ENCODE measurements at places on chromosomes 16 and 17.

GRCh38 chr17:49108318-49108717 is 24.3 kb upstream of the B4GALNT2 start:
- DNase-seq, result no peak

DNA sequence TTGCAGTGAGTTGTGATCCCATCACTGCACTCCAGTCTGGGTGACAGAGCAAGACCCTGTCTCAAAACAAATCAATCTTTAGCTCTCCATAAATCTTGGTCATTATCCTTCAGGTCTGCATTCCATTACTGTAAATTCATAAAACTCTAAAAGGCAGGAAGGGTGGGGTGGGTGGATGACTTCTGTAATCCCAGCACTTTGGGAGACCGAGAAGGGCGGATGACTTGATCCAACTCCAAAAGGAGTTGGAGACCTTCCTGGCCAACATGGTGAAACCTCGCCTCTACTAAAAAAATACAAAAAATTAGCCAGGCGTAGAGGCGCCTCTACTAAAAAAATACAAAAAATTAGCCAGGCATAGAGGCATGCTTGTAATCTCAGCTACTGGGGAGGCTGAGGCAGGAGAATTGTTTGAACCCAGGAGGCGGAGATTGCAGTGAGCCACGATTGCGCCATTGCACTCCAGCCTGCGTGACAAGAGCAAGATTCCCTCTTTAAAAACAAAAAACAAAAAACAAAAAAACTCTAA is 2.2 kb upstream of the UBE2Z start:
- no peak for DNase-seq

- DNase-seq, result no peak
Measured at GRCh38 chr16:87295661-87296531, 21.3 kb downstream of the C16orf95 start.

- no peak for DNase-seq
Measured at GRCh38 chr17:55533608-55534007, 22.4 kb upstream of the SMIM36 start.

- DNase-seq, result no peak
Measured at GRCh38 chr17:10793256-10793655, 10.6 kb downstream of the TMEM238L start.

GRCh38 chr16:81143921-81144471 is 47.8 kb upstream of the GCSH start:
- no peak for DNase-seq

DNA sequence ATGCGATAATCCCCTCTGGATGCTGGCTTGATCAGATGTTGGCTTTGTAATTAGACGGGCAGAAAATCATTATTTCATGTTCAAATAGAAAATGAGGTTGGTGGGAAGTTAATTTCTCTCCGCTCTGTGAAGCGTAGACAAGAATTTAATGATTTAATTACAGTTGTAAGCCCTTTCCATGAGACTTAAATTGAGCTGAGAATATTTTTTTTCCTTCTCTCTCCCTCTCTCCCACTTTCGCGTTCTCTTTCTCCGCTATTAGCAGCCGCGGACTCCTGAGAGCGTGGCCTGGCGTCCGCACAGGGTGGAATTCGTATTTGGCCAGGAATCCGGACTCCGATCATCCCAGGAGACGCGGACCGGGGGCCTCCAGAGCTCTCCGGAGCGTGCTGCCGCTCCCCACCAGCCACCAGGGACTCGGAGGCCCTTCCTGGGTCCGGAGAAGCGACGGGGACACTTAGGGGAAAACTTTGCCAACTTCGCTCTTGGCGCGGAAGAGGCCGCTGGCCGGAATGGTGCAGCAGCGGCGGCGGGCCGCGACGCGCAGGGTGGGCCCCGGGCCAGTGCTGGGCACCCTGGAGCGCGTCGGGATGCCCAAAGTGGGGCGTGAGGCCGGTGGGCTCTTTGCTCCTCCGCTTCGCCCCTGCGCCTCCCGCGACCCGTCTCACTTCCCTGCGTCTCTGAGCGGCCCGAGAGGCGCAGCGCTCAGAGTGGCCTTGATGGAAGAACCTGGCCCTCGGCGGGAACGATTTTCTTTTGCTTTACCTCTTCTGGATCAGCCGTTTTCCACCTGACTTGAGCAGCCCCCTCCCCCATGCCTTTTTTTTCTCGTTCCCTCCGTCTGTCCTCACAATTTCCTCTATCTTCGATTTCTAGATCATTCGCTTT is 3.6 kb upstream of the IRX3 start:
- no peak for DNase-seq

DNA sequence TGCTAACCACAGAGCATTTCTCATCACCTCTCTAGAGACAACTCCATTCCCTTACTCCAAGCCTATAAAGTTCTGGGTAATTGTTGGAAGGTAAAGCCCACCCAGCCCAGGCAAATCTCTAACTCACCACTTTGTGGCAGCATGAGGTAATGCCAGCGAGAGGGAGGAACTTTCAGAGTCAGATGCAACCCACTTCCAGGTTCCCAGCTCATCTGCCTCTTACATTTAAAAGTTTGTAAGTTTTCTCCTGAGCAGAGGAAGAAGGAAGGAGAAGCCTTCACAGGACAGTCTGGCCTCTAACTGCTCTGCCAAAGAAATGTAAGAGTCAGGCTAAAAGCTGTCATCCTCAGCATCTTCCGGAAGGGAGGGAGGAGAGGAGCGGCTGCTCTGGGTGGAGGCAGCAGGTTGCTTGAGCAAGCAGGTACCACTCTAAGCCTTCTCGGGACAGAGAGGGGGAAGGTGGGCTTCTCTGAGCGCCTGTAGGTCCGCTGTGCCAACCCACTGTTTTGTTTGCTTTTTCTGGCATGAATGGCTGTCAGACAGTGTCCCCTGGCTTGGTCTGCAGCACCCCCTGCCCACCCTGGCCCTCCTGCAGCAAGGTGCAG is 1.0 kb downstream of the ZNF319 start:
- no peak for DNase-seq

DNA sequence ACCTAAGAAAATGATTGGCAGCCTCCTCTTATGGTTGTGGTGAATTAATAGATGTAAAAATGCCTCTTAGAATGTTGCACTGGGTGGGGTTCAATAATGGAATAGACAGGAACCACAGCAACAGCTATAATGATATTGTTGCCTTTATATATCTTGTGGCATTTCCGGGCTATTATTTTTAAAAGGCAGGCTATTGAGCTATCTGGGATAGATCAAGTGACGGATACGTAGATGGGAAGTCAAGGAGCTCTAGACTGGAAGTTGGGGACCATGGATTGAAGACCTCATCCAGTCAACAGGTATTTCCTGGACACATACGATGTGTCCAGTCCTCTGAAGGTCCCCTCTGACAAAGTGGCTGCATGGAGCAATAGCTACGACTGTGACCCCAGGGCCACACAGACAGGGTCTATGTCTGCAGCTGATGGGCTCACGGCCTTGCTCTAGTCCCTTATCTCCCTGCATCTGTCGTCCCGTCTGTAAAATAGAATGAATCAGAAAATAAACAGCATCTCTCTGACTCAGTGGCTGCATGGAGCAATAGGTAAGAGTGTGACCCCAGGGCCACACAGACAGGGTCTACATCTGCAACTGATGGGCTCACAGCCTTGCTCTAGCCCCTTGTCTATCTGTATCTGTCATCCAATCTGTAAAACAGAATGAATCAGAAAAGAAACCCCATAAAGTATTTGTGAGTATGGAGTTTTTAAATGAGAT is 117.7 kb upstream of the FOXF1 start:
- no peak for DNase-seq

GRCh38 chr17:58995247-58995940 is 111.3 kb downstream of the TRIM37 start:
- DNase-seq, result no peak

GRCh38 chr16:78227855-78228254 is 128.4 kb downstream of the WWOX start:
- no peak for DNase-seq

DNA sequence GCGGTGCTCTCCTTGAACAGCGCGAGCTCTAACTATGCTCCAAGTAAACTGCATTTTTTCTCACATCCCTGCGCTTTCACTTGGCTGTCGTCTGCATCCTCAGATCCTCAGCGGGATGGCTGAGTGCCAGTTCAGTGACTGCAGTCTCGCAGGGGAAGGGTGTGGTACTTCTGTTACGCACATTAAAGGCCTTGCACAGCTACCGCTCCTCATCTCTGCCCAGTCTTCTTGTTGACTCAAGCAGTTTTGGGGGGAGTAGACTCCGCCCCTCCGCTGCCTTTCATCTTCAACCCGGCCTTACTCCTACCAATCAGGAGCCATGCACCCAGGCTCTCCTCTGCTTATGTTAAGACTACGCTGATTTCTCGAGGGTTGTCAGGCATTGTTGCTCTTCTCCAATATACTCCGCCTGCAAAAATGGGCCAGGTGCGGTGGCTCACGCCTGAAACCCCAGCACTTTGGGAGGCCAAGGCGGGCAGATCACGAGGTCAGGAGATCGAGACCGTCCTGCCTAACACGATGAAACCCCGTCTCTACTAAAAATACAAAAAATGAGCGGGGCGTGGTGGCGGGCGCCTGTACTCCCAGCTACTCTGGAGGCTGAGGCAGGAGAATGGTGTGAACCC is 10.0 kb downstream of the ATP5PD start:
- DNase-seq, result peak; percentile 50

GRCh38 chr17:1532836-1533602 is 16.6 kb upstream of the INPP5K start:
- DNase-seq, result no peak

DNA sequence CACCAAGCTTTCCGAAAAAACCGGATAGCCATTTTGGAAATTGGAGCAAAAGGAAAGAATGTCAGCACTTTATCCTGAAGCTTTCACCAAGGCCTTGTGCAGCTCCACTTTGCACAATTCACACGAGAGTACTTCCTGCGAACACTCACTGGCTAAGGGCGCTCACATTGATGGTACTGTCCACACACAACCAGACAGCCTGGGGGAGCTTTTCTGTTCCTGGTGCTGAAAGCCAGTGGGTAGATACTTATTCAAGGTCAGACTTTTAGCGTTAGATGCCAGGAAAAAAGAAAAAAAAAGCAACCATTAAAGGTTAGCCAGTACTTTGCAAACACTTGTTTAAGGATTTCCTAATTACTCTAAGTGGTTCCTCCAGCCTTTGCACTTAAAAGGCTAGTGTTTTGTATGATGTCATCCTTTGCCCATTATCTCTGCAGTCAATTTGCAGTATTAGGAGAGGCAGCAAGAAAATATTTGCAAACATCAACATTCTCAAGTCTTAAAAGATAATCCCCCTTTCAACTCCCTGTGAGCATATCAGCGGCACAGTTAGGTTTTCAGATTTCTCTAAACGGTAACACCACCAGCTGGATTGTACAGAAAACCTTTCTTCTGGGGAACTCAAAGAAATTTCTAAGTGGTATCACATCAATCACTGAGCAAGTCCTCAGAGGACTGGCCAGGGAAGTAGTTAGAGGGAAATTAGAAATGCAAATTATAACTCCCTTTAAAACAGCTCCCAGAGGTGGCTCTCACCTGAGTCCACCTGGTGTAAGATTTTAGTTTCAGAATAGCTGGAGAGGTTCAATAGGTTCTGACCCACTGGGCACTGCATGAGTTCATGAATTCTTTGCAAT is 243.4 kb upstream of the IRX5 start:
- no peak for DNase-seq

- DNase-seq, result no peak
Measured at GRCh38 chr16:85390511-85391174, 222.5 kb upstream of the GSE1 start.

DNA sequence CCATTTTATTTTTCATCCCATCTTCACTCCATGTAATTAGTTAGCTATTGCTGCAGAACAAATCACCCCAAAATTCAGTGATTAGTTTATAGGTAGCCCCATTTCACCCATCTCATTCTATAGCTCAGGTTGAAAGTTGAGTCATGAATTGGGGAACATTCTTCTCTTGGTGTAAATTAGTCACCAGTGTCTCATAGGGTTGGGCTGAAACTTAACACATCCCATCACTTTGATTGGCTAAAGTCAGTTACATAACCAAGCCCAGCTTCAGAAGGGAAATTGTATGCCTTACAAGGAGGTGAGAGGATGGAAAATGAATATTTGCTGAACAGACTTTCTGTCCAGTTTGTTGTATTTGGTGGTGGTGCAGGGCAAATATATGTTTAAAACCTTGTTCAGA is 477.5 kb downstream of the WWOX start:
- DNase-seq, result no peak

- DNase-seq, result no peak
Measured at GRCh38 chr17:46841561-46842379, 9.6 kb upstream of the WNT9B start.

GRCh38 chr16:1122398-1122765 is 26.3 kb upstream of the C1QTNF8 start:
- DNase-seq, result no peak

DNA sequence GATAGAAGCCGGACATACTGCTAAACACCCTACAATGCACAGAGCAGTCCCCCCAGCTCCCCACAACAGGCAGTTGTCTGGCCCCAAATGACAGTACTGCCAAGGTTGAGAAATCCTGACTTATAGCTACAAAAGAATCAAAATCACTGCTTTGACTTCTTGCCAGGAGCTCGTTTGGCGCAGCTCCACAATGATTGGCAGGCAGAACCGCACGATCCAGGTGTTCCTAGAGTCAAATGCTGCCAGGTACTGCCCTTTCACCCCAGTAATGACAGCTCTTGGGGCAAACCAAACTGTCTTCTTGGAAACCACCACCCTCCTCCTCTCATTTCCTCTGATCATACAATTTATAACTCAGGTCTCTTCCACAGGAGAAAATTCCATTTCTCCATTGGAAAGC is 2.2 kb upstream of the TMC5 start:
- DNase-seq, result no peak

DNA sequence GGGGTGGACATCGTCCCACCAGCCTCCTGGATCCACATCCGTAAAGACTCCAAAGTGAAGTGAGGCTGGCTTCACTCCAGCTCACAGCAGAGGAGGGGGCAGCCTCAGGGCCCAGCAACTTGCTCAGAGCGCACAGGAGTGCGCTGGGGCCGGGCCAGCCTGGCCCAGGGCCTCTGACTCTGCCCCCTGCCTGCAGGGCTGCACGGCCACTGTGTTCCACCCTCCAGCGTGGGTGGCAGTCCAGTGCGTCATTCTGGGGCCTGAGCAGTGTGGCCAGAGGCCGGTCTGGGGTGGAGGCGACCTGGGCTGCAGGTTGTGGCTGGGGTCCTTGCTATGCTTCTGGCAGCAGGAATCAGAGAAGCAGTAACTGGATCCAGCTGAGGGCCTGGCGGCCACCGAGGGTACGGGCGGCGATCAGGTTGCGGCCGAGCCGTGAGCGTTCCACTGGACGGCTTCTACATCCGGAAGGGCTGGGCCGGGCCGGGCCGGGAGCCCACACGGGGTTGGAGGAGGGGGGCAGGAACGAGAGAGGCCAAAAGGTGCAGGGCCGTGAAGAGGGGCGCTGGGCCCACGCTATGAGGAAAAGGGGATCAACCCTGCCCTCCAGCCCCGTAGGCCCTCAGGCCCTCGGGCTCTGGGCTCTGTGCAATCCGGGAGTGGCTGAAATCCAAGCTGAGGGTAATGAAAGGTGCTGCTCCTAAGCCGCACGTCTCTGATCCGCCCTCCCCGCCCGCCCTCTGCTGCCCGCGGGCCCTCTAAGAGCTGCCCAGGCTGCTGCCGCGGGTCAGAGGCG is at the start of gene FSCN2:
TSS of gene FSCN2 (plus strand) at position 787 of the 793 bp plus-strand sequence. CDS start 155 bp downstream, outside the sequence.
- DNase-seq, result no peak

Data from stimulated activated CD8-positive, alpha-beta memory T cell treated with anti-CD3 and anti-CD28 coated beads, Interleukin-4, amount 100 ng/mL, for 1 hour (primary cell).